Mesendoderm (in vitro differentiated cells): ENCODE measurements at places on chromosomes 3 and 15.
A peak's percentile ranks its signal among the peaks of the same experiment; 100 is the strongest.

- no peak for DNase-seq
Observed at GRCh38 chr15:40468898-40469331, 1.9 kb upstream of the CHST14 start.

- peak; percentile 50 for DNase-seq
Observed at GRCh38 chr3:64049136-64049535, 25.8 kb upstream of the PSMD6 start.

DNA sequence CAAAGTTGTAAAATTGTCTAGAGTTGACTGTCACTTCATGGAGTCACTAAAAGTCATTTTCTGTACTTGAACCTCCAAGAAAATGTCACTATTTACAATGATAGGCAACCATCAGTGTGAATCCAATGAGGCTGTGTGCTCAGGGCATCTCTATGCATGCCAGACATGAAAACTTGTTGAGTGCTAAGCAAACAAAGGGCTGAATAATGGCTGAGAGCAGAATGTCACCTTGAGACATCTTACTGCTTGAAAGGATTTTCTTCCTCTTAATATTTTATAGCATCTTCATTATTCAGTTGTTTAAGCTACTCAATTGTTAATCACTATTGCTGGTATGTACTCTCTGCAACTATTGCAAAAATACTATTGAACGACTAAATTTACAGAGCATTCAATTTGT lies 184.7 kb downstream of the PLCH1 start:
- DNase-seq: peak; percentile 37

- DNase-seq: no peak
Observed at GRCh38 chr15:94229591-94230369, 1.6 kb upstream of the MCTP2 start.

- no peak for DNase-seq
Observed at GRCh38 chr3:134592806-134593205, 58.0 kb downstream of the KY start.

GRCh38 chr3:126109146-126109879 lies 25.4 kb upstream of the SLC41A3 start:
- DNase-seq: no peak

DNA sequence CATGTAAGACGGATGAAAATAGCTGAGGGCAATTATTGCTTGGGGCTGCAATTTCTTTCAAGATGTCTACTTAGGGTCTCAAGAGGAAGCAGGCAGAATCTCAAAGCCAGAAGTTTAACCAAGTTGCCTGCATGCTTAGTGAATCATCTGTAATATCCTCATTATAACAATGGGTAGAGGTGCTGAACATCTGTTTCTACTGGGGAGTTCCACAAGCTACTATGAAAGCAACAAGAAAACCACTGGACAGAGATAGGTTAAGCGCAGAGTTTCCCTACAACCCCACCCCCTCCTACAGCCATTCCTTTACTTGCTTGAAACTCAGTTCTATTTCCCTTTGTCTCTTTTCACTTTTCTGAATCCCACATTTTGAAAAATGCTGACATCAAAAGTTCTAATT lies 759.4 kb upstream of the GBE1 start:
- no peak for DNase-seq

DNA sequence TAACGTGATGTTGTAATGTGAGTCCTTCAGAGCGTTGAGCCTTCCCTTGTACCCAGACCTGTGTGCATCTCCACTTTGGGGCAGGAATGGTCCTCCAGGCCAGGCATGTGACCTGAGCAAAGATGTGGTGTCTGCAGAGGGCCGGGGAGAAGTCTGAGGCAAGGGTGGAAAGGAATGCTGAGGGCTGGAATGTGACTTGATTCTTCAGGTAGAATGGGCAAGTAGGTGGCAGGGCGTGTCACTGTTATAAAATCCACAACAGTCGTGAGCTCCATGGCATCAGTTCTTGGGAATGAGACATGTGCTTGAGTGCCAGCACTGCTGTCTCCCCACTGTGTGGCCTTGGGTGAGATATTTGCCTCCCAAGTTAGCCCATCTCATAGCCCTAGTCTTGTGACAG lies 24.0 kb upstream of the BSN start:
- peak; percentile 28 for DNase-seq

GRCh38 chr15:64224511-64224910 lies 61.7 kb upstream of the PPIB start:
- no peak for DNase-seq

GRCh38 chr15:74817370-74817737 lies 4.7 kb downstream of the LMAN1L start:
- peak; percentile 81 for DNase-seq

DNA sequence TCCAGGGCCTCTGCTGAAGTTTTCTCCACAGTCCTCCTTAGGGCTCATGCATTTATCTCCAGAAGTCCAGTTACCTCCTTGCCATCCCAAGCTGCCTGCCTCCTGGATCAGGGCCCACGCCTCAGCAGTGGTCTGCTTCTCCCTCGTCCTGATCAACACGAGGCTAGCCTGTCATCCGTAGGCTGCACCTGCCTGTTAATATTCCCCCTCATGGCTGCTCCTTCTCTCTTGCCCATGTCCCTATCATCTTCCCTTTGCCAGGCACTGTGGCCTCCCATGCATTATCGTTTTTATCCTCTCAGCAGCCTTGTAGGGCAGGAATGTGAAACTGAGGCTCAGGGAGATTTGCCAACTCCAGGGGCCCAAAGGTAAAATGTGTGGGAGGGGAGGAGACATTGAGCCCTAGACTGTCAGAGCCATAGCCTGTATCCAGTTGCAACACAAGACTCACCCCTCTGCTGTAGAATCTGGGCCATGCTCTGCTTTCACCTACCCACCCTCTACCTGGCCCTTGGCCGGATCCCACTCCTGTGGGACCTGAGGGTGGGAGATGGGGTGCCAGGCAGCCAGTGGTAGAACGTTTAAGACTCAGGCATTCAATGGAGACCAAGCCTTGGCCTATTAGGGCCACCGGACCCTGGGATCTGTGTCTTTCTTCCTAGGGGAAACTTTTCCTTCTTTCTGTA lies 4.6 kb downstream of the GRM2 start:
- DNase-seq: no peak

DNA sequence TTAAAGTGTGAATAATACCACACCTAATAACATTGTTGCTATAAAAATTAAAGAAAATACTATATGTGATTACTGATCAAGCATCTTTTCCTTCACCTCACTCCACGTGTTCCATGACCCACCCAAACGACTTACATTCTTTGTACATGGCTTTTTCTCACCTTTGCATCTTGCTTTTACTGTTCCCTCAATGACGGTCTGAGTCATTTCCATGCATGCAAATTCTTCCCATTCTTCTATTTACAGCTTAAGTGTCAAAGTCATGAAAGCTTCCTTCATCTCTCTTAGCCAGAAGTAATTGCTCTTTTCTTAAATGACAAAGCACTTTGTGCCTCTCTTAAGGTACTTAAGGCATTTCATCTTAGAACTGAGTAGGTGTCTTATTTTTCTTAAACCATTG lies 64.0 kb downstream of the GREM1 start:
- DNase-seq: peak; percentile 88

- no peak for DNase-seq
Observed at GRCh38 chr3:37892927-37893600, 31.4 kb downstream of the CTDSPL start.

GRCh38 chr3:71454512-71455403 lies 128.8 kb downstream of the FOXP1 start:
- DNase-seq: no peak

DNA sequence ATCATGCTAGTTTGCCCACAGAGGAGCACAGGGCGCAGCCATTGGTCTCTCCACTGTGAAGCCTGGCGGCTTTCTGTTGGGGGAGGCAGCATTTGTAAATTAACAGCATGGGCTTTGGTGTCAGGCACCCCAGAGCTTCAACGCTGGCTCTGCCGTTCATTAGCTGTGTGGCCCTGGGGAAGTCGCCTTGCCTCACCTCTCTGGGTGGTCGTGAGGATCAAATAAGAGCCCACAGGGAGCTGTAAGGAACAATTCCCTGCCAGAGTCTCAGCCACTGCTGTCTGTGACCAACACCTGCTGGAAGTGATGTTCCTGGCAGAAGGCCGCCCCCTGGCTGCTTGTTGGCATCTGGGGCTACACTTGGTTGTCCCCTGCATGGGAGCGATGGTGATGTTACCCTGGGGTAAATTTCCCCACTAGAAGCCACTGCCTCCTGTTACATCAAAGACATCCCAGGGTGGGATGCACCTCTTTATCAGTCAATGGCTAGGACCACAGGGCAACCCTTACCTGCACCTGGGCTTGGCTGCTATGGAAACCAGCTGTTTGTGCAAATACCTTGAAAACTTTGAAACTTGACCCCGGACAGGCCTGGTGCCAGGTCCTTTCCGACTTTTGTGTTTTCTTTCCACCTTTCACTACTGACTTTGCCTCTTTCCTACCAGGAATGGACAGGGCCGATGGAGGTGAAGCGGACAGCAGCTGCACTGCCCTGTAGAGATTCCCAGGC lies 36.9 kb downstream of the DNASE1L3 start:
- DNase-seq: peak; percentile 71

DNA sequence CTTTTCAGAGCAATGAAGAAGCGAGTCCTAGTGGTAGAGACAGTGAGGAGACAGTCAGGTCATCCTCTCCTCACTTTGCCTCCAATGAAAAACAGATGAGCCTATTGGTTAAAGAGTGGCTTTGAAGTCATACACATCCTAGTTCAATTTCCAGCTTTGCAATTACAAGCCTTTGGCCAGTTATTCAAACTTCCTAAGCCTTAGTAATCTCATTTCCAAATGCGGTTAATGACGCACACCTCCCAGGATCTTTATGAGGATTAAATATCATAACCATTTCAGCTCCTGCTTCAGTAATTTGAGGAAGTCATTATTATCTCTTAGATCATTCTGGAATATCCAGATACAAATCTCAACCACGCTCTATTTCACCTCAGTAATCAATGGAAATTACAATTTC lies 10.0 kb upstream of the ST6GAL1 start:
- no peak for DNase-seq

DNA sequence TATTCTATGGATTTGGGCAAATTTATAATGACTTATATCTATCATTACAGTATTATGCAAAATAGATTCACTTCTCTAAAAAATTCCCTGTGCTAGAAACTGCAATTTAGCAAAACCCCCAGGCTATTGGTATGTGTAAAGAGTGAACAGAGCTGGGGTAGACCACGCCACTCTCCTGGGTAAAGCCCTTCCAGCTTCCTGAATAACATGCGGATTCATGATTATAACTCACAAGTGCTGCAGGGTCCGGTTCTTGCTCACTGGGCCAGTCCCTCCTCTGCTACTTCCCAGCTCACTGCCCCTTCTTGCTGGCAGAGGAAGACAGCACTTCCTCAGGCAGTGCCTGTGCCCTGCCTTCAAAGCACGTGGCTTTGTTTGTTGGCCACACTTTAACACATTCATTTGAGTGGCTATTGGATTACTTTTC lies 4.1 kb downstream of the CD80 start:
- no peak for DNase-seq

- no peak for DNase-seq
Observed at GRCh38 chr15:93190238-93190637, 101.2 kb upstream of the RGMA start.

DNA sequence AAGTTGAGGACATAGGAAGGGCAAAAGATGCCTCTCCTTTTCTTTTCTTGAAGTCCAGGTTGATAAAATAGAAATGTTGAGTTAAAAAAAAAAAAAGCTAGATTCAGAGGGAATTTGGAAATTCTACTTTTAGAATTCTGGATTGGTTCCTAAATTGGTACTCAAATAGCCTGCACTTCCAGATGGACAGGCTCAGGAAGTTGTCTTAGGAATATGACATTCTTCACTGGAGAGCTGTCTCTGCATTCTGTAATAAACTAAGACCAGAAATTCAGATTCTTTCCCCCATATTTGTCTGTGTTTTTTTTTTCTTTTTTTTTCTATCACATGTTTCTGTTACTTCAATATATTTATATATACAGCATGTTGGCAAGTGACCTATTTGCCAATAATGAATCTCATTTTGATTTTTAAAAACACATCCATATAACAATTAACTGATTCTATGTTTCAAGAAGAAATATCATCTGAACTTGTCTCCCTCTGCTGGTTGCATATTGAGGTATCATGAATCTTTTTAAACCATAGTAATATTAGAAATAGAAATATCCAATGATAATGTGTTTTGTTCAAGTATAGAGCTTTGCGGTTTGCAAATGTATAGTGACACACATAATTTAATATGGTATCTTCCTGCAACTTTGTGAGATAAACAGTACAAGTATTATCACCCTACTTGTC lies 8.5 kb upstream of the LSAMP start:
- no peak for DNase-seq

GRCh38 chr3:4980229-4981203 lies 1.3 kb downstream of the BHLHE40 start:
- peak; percentile 92 for DNase-seq

GRCh38 chr15:73005446-73005845 lies 46.8 kb upstream of the NEO1 start:
- DNase-seq: no peak

- DNase-seq: no peak
Observed at GRCh38 chr15:29811691-29812383, 10.4 kb downstream of the TJP1 start.

DNA sequence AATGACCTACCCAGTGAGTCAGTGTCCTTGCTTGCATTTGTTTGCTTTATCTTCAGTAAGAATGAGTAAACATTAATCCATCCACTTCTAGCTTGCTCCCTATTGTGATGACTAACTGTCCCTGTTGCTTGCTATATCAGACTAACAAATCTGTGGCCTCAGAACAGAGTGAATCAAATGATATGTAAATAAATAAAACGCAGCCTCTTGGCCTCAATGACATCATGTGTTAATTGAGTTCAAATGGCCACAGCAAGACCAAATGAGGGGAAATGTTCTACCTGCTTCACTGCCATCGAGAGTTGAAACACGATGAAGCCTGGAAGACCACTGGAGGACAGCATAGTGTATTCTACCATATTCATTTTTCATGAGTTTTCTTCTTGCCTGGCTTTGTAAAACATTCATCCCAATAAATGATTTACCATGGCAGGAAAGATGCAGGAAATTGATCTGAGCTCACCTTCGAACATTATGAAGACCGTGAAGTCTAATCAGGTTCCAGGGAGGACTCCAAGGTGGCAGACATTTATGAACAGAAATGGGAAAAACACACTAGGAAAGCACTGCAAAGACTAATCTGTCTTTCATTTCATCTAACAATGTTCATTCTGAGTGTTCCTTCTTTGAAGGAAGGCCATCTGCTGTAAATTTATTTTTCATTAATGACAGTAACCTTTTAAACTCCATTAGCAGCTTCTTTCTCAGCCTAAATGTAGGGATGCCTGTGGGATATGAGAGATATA lies 1144.5 kb downstream of the TUSC7 start:
- DNase-seq: peak; percentile 2

GRCh38 chr3:31668242-31668641 lies 135.5 kb downstream of the STT3B start:
- no peak for DNase-seq
